ENCODE measurements at places on chromosomes 12 and 14.

DNA sequence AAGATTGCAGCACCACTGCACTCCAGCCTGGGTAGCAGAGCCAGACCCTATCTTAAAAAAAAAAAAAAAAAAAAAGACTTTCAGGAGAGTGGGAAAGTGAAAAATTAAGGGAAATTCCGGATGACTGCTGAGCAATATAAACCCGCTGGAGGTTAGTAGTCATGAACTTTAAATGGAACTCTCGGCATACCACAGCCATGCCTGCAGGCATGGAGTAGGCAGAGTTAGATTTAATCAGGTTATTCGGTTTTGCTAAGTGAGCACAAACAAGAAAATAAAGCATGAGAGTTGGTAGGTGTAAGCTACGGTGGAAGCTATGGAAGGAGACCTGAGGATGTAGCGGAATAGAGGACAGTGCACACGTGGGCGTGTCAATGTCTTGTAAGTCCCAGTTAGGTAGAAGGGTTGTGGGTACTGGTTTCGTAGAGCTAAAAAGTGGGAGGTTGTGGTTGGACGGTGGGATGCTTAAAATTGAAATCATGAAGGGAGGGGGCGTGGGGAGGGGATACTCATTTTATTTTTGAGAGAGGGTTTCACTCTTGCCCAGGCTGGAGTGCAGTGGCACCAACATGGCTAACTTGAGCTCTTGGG, 11.8 kb upstream of the TUBA1C start:
- DNase-seq, result no peak

DNA sequence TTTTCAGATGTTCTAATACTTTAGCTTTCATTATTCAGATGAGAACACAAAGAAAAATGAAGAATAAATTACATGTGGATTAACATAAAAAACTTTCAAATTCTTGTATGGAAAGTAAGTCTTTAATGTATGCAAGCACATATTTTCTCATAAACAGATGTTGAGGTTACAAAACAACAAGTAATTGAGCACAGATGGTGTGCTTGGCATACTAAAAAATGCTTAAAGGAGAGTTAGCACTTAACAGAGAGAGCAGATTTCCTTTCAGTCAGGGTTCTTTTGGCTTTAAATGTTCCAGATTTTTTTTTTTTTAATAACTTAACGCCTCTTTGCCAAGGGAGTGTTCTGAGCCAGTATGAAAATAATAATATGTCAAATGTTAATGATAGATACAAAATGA, 96.0 kb downstream of the RASSF9 start:
- DNase-seq, result no peak

DNA sequence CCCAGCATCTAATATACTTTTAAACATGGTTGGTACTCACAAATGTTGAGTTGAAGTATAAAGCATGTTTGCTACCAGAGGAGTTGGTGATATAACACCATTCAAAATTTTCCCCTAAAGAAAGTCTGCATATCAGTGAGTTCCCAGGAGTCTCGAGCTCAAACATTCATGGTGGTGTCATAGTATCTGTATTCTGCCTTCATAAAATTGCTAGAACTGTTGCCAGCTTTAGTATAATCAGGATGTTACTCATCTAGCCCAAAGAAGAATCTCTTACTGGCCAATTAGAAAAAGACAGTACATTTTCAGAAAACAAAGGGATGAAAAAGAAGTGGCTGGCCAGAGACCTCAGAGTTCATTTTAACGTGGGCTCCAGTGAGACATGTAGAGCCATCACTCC, 374.7 kb downstream of the KCNH5 start:
- DNase-seq, result no peak

GRCh38 chr14:103684871-103685270, 30.4 kb downstream of the XRCC3 start:
- no peak for DNase-seq

DNA sequence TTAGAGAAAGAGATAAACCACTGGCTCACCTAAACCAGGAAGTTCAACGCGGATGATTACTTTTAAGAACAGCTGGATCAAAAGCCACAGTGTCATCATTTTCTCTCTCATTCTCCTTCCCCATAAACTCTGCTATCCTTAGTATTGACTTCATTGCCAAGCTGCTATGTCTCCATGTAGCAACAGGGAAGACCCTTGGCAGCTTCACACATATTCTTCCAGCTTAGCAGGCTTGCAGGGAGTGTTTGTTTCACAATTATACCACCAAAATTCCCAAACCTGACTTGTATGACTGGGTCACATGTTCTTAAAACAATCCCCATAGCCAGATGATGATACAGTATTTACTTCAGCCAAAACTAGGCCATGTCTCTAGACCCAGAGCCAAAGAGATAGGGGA, 235.5 kb downstream of the PAWR start:
- DNase-seq, result no peak

- no peak for DNase-seq
Measured at GRCh38 chr14:38502239-38502638, 246.3 kb upstream of the CLEC14A start.

DNA sequence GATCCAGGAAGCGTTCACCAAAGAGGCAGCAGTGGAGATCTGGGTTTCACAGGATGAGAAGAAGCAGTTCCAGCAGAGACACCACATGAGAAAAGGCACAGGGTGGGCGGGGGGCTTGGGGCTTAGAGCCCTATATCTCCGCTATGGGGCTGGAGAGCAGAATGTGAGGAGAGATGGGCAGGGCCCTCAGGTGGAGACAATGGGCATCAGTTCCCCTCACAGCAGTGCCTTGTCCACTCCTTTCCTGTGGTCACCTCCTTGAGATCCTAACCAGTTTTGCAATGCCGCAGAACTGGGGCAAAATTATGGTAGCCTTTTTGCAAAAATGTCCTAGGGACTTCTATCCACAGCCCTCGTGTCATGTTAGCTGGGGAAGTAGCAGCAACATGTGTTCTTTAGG, 27.5 kb downstream of the DHRS2 start:
- no peak for DNase-seq

GRCh38 chr14:92792885-92793284, 1.2 kb upstream of the GOLGA5 start:
- no peak for DNase-seq

DNA sequence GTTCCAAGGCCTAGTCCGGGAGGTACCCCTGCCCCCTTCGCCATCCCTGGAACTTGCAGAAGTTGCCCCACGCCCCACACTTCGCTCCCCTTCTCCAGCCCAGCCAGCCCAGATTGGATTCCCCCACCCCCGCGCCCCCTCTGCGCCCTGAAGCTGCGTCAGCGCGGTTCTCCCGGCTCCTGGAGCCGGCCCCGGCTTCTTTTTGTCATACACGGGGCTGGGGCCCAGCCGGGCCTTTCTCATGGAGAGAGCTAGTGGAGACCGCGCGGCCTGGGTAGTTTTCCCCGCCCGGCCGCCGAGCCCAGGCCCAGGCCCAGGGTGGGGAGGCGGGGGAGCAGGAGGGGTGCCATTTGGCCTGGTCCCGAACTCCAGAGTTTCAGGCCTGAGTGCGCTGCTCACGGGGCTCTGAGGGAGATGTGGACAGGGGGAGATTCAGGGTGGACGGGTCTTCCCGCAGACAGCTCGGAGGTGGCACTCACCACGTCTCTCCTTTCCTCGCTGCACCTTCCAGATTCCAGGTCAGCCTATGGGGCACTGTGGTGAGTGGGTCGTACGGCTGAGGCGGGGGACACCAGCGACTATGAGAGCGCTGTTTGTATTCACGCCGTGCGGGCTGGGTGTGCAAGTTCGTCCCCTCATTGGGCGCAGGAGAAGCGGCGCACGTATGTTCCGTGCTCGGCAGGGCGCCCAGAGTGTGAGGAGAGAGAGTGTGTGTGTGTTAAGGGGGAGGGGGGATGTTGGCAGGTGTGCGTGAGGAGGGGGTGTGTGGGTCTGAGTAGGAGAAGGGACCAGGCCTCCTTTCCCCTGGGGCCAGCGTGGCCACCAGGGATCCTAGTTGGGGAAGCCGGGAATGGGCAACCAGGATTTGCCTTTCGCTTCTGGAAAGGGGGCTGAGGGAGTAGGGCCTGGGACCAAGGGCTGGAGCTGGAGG, 785 bp upstream of the LHX5 start:
- no peak for DNase-seq

- no peak for DNase-seq
Measured at GRCh38 chr12:68163560-68164081, 4.1 kb upstream of the IFNG start.

- DNase-seq, result no peak
Measured at GRCh38 chr12:51293696-51294095, 23.5 kb upstream of the SMAGP start.

- DNase-seq, result no peak
Measured at GRCh38 chr14:93067088-93067487, 48.6 kb downstream of the ITPK1 start.

DNA sequence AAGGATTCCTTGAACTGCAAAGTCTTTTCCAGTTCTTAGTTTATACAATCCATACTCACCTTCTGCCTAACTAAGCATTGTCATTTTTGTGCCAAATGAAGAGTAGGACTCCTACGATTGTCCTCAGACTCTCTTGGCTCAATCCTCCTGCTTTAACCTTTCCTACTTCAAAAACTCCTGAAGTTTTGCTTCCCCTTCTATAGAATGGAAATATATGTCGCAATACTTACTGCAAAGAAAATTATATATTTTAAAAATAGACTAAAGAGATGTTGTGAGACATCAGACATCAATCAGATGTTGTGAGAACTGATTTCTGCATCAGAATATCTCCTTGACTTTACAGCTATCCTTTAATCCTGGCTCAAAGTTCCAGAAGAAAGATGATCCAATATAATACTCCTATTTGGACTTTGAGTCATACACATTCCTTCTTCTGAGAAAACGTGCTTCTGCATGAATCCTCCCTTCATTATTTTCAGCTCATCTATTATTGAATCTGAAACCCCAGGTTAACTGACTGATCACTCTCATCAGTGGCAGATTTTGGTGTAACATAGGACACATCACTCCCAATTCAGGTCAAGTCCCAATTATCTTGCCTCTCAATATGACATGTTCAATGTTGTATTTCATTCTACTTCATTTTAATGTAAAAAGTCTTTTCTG, 48.8 kb downstream of the A2M start:
- no peak for DNase-seq

- DNase-seq, result no peak
Measured at GRCh38 chr14:92215579-92215978, 93.8 kb downstream of the CPSF2 start.

DNA sequence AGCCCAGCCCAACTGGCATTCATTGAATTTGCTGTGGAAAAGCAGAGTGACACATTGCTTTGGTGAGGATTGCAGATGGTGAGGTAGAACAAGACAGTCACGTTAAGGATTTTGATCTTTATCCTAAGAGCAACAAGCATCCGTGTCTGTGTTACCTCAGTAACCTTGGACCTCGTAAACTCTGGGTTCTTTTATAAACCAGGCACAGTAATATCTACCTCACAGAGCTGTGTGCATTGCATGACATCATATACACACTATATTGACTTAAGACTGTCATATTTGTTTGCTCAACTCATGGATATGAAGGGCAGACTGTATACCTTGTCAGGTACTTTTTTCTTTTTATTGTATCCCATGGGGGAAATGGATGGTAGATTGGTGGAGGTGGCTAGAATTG, 156.2 kb downstream of the ETV6 start:
- no peak for DNase-seq

DNA sequence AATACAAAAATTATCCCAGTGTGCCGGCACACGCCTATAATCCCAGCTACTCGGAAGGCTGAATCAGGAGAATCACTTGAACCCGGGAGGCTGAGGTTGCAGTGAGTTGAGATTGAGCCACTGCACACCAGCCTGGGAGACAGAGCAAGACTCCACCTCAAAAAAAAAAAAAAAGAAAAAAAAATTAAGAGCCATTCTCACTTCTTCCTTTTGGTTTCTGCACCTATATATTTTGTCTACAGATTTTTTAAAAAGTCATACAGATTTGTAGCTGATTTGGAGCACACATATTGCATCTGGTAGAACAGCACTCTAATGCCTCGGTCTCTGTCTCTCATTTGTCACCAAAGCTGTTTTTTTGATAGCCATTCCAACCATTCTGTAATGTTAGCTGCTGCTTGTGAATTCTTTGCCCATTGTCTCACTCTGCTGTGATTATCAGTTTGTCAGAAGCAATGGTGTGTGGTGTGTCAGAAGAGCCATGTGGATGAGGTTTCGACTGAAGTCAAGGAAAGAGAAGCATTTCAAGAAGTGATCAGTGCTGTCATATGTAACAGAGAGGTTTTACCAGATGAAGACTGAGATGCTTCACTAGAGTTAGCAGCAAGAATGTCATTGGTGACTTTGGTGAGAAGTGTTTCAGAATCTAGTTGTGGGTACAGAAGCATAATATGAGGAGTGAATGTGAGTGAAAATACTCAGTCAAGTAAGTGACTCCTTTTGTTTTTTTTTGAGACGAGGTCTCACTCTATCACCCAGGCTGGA, 8.7 kb upstream of the KTN1 start:
- no peak for DNase-seq

- no peak for DNase-seq
Measured at GRCh38 chr12:119578112-119578511, 15.5 kb upstream of the TMEM233 start.

- DNase-seq, result no peak
Measured at GRCh38 chr12:59583003-59583712, 12.7 kb upstream of the SLC16A7 start.

DNA sequence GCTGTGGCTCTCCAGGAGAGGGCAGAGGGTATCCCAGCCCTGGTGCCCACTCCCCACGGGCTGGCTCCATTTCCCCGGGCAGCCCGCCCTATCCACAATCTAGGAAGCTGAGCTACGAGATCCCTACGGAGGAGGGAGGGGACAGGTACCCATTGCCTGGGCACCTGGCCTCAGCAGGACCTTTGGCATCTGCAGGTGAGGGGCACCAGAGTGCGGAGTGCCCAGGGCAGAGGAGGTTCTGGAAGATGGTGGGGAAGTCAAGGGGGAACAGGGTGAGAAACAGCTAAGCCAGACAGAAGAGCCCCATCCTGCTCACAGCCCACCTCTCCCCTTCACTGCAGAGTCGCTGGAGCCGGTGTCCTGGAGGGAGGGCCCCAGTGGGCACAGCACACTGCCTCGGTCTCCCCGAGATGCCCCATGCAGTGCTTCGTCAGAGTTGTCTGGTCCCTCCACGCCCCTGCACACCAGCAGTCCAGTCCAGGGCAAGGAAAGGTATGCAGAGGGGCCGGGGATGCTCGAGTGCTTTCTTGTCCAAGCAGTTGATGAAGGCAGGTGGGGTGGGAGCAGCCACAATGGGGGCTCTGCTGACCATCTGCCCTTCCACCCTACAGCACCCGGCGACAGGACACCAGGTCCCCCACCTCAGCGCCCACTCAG, 10.3 kb downstream of the TNS2 start:
- DNase-seq, result no peak

- DNase-seq, result no peak
Measured at GRCh38 chr14:76773956-76774820, 12.9 kb downstream of the VASH1 start.

- no peak for DNase-seq
Measured at GRCh38 chr14:22488522-22489243, 100.3 kb downstream of the DAD1 start.

- DNase-seq, result no peak
Measured at GRCh38 chr12:84079626-84080025, 833.0 kb downstream of the SLC6A15 start.

DNA sequence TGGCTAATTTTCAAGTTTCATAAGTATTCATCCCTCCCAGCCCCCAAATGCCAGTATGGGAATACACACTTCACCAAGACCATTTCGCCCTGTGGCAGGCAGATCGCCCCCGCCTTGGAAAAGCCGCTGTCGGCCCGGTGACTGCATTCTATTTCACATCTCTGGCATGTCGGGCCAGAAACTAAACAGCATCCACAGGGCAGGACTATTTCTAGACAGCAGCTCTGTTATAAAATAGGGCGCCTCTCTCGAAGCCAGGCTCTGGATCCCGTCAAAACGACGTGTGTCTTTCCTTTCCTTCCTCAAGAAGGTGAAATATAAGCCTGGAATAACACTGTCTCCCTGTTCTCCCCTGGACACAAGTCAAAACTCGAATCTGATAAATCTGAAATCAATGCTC, 56.8 kb downstream of the GSC start:
- no peak for DNase-seq

- no peak for DNase-seq
Measured at GRCh38 chr12:88758176-88758575, 177.9 kb upstream of the KITLG start.
